Activated CD4-positive, alpha-beta T cell treated with anti-CD3 and anti-CD28 coated beads, Interleukin-2, amount 10 ng/mL, durations not matched to agents 24 days and 14 days (primary cell): ENCODE measurements at places on chromosomes 12 and 14. TPM values are rescaled to one million over a fixed set of nuclear protein-coding genes. Genes with fewer than 3 reads are reported as not detected.

DNA sequence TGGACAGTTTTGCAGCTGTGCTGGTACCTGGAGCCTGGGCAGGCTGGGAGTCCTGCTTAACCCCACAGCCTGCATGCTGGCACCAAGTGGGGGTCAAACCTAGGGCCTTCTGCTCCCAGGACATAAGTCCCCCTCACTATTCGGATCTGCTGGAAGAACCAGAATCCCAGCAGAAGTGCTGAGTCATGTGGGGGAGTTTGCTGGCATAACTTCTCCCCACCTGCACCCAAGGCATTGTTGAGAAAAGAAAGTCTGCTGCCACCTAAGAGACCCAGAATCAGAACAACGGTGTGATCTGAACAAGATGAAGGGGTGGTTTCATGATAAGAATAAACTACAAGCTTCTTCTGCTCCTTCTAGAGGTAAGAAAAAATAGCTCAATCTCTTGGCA, 102.7 kb downstream of the RBM19 start:
- H3K27ac ChIP-seq, result no peak overlapping the region
- peaks cover 2% of the 10 kb centered on the region for H3K4me1 ChIP-seq
- no peaks in the 10 kb centered on the region for H3K27me3 ChIP-seq
- peaks cover 7% of the 10 kb centered on the region for H3K36me3 ChIP-seq

- no peak overlapping the region for H3K27ac ChIP-seq
- no peaks in the 10 kb centered on the region for H3K27me3 ChIP-seq
- no peak for DNase-seq
- no peaks in the 10 kb centered on the region for H3K36me3 ChIP-seq
Observed at GRCh38 chr12:129530984-129531383, 372.8 kb downstream of the TMEM132D start.

GRCh38 chr14:70708717-70709570, 67.2 kb downstream of the TTC9 start:
- H3K4me1 ChIP-seq, result peaks cover 3% of the 10 kb centered on the region
- DNase-seq, result no peak
- H3K4me3 ChIP-seq, result no peak overlapping the region
- H3K27ac ChIP-seq, result no peak overlapping the region

- no peaks in the 10 kb centered on the region for H3K4me1 ChIP-seq
- DNase-seq, result no peak
- no peak overlapping the region for H3K27ac ChIP-seq
Observed at GRCh38 chr12:19746471-19746870, 307.2 kb downstream of the AEBP2 start.

DNA sequence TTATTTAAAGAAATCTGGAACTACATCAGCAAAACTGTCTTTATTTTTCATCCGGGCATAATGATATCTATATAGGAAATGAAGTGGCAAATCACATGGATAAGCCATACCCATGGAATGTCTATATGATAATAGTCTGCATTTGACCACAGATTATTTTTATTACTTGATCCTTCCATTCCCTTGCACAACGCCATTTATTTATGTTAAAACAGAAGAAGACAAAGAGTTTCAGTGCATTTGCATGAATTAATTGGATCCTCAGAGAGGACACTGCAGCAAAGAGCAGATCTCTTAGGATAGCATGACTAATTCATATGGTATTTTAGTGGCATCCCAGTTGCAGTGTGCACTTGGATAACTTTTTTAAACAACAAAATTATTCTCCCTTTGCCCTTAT, 345.0 kb downstream of the CCDC91 start:
- H3K27me3 ChIP-seq, result no peaks in the 10 kb centered on the region
- no peak for DNase-seq
- peaks cover 4% of the 10 kb centered on the region for H3K4me1 ChIP-seq

- no peaks in the 10 kb centered on the region for H3K27me3 ChIP-seq
- H3K36me3 ChIP-seq, result no peaks in the 10 kb centered on the region
Observed at GRCh38 chr14:68377459-68377858, 415.4 kb downstream of the ZFP36L1 start.

DNA sequence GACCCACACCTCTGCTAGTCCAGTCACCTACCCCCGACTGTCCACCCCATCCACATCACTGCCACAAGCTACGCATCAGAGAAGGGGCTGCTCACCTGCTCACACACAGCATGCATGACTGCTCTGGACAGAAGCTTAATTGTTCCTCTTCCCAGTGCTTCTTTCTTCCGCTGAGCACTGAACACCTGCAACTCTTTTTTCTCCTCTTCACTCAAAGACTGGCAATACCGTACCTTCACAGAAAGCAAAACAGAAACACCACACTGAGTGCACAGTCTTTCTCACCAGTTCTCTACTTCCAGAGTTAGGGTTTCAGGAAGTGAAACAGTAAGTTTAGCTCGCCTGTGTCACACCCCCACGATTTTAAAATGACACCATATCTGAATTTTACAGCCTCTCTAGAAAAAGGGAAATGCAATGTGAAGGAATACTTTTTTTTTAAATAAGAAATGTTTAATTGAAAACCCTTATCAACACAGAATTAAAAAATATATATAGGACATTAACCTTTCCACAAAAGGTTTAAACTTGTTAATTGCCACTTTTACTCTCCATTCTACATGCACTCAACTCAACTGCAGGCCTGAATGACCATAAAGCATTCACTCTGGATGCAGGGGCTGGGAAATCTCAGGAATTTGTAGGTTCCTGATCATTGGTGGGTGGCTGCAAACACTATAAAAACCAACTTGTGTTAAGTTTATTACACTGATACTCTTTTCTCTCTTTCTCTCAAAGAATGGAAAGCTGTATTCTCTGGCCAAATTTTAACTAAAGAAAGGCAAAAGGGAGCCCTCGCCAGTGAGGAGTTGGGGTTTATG, 120.0 kb downstream of the PRICKLE1 start:
- peak overlapping the region; percentile 77 for H3K4me3 ChIP-seq
- DNase-seq, result peak; percentile 72
- peaks cover 17% of the 10 kb centered on the region for H3K4me1 ChIP-seq
- peaks cover 4% of the 10 kb centered on the region for H3K27me3 ChIP-seq

DNA sequence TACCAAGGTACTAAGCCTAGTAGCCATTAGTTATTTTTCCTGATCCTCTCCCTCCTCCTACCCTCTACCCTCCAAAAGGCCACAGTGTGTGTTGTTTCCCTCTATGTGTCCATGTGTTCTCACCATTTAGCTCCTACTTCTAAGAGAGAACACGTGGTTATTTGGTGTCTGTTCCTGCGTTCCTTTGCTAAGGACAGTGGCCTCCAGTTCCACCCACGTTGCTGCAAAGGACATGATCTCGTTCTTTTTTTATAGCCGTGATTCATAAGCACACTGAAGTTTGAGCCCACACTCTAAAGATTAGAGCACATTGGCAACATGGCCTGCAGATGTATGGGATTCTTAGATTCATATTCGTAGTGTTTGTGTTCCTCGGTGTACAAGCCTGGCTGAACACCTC, 8.1 kb upstream of the STX2 start:
- no peaks in the 10 kb centered on the region for H3K4me1 ChIP-seq
- H3K36me3 ChIP-seq, result no peaks in the 10 kb centered on the region
- peaks cover 4% of the 10 kb centered on the region for H3K27me3 ChIP-seq
- no peak overlapping the region for H3K4me3 ChIP-seq

- peaks cover 3% of the 10 kb centered on the region for H3K27me3 ChIP-seq
- H3K27ac ChIP-seq, result no peak overlapping the region
- H3K4me1 ChIP-seq, result no peaks in the 10 kb centered on the region
- H3K36me3 ChIP-seq, result no peaks in the 10 kb centered on the region
- no peak for DNase-seq
- no peak overlapping the region for H3K4me3 ChIP-seq
Observed at GRCh38 chr12:76863005-76863670, 15.7 kb downstream of the CSRP2 start.

- H3K4me3 ChIP-seq, result no peak overlapping the region
- DNase-seq, result no peak
- no peaks in the 10 kb centered on the region for H3K36me3 ChIP-seq
- no peak overlapping the region for H3K27ac ChIP-seq
Observed at GRCh38 chr14:67440513-67440912, 28.5 kb upstream of the PLEK2 start.

DNA sequence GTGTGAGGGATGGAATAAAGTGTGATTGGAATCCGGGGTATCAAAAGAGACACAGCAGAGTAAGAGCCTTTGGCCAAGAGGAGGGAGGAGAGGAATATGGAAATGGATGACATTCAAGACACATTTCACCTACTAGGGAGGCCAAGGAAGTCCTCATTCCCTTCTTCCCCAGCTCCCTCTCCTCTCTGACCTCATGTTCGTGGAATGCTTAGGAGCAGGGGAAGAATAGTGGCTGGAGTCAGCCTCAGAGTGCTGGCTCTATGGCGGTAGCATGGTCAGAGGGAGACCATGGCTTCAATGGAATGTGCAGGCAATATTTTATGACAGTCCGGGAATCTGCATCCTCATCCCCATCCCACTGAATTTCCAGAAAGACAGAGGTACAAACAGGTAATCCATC, 196.6 kb downstream of the EGLN3 start:
- no peaks in the 10 kb centered on the region for H3K4me1 ChIP-seq
- H3K27me3 ChIP-seq, result peaks cover 4% of the 10 kb centered on the region
- H3K27ac ChIP-seq, result no peak overlapping the region
- no peak overlapping the region for H3K4me3 ChIP-seq
- no peaks in the 10 kb centered on the region for H3K36me3 ChIP-seq

- peaks cover 37% of the 10 kb centered on the region for H3K27me3 ChIP-seq
- H3K36me3 ChIP-seq, result no peaks in the 10 kb centered on the region
- no peak for DNase-seq
- no peak overlapping the region for H3K4me3 ChIP-seq
- no peaks in the 10 kb centered on the region for H3K4me1 ChIP-seq
Observed at GRCh38 chr12:67080637-67081036, 188.5 kb upstream of the CAND1 start.

Gene TAS2R10
- 0.26 TPM in 1 of 2 replicates, not detected in the other for total RNA-seq
